ENCODE measurements at places on chromosomes 12 and 14.

- no peak for DNase-seq
Observed at GRCh38 chr12:127191129-127191528, 1075.8 kb upstream of the TMEM132C start.

DNA sequence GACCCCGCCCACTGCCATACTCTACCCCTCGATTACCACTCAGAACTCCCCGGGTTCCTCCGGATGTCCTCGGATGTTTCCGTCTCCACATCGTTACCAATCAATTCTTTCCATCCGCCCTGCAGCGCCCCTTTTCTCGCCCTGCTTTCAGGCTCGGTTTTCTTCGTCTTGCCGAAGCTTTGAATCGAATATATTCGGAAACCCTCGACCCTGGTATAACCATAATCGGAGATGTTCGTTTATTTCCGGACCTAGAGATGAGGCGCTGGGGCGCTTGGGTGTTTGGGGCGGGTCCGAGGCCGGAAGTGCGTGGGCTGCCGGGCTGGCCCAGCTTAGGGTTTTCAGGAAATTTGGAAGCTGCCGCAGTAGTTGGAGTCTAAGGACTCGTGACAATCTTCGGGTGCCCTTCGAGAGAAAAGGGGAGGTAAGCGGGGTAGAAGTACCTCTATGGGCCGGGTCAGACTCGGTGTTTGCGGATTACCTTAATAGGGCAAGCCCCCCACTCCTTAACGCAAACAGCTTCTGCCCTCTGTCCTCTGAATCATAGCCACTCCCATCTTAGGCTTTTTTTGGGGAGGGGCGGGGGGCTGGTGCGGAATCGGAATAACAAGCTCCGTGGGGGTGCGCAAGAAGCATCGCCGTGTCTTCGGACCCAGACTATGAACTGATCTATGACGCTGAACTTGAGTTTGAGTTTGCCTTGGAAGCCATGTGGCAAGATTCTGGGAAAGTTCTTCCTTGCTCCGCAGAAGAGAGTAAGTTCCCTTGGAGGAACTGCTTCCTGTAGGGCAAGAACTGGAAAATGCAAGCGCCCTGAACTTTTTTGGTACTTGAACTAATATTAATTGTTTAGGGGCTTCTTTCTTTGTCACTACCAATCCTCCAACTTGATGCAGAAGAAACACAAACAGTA, at the start of gene C14orf119:
C14orf119 (plus strand) TSS at position 310 of the 913 bp plus-strand sequence. CDS start 2,154 bp downstream, outside the sequence.
- peak; percentile 100 for DNase-seq

DNA sequence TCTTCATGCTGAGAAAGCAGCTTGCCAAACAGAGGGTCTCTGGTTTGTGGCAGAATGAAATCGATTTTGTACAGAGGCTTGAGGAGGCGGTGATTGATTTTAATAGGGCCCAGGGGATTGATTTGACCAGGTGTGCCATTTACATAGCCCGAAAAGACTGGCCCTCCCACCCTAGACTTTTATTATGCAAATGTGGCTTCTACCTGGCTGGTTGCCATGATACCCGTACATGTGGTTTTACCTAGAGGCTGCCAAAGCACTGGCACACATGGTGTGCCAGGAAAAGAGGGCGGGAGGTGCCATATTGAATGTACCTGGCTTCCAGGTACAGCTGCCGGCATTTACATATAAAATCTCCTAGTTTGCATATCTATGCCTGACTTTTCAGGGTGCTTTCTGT, 18.0 kb upstream of the GUCY2C start:
- DNase-seq: no peak

DNA sequence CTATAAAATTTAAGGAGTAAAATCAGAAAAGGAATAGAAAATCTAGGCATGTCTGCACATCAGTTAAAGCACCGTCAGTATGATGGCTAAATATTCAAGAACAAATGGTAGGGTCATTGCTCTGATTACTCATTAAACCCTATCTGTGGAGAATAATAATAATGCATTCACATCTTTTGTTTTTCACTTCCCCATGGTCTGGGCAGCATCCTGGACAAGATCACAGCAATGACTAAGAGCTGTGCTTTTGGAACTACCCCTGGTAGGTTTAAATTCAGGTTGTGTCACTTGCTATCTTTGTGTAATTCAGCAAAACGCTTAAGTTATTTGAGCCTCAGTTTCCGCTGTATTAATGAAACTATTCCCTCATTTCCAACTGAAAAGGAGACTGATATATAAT, 33.1 kb downstream of the C12orf42 start:
- DNase-seq: no peak

DNA sequence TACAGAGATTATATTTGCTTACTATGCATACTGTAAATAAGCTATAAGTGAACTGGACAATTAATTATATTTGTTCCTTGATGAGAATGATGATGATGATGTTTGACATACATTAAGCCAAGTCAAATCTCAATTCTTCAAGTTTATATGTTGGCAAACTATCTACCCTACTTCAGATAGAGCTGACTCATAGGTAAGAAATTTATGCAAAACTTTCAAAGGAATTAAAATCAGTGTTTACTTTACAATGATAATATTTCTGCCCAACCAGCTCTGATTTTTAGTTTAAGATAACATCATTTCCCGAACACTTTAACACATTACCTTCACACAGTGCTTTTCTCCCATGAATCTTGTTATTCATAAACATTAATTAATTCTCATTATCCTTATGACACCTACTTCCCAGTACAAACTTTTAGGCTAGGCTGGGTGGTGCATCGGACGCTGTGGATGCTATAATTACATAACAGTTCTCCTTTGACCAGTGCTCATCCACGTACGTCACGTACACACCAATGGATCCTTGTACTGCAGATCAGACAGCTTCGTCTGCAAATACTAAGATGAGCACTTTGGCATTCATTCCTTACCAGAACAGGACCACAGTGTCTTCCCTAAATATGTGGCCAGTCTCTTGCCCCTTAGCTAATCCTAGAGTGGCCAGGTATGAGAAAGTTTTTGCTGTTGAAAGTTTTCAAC, 18.3 kb downstream of the BMP4 start:
- no peak for DNase-seq

DNA sequence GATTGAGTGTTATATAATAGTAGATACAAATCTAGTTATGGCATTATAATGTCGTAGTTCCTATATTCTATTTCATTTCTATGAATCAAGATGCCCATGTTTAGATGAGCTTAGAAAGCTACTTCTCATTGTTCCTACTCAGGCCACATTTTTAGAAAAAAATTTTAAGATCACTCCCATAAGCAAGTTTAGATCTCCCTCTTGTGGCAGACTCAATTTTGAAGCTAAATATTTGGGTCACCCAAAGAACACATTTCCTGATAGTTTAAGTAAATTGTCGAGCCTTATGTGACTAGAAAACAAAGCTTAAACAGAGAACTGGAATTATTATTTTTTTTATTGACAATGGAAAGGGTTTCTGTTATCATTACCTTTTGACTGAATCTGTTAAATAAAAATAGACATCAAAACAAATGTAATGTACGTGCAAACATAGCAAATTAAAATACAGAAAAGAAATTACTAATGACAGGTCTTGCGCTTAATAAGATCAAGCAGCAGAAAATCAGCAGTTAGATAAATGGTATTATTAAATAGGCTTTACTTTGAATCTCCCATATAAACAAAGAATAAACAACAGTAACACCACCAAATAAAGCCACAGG, 180.2 kb downstream of the ACSS3 start:
- peak; percentile 24 for DNase-seq

- DNase-seq: no peak
Observed at GRCh38 chr12:57868851-57869268, 22.3 kb upstream of the CTDSP2 start.

DNA sequence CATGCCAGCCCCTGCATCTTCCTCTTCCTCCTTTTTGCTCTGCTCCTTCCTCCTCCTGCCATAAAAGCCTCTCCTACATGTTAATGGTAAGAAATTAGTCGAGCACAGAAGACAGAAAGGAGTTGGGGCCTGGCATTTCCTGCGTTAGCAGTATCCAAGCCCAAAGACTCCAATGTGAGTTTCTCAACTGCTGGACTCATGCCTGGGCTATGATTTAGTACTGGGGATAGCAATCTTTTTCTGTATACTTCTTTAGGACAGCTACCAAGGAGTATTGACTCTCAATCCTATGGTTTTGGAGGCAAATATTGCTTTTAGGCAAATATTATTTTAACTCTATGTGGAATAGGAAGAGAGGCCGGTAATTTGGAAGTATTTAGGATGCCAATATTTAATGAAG, 18.0 kb upstream of the SLC38A4 start:
- DNase-seq: no peak

GRCh38 chr12:63889721-63890509, 45.4 kb downstream of the SRGAP1 start:
- DNase-seq: no peak

GRCh38 chr14:61188978-61189808, 91.9 kb downstream of the TMEM30B start:
- peak; percentile 29 for DNase-seq

DNA sequence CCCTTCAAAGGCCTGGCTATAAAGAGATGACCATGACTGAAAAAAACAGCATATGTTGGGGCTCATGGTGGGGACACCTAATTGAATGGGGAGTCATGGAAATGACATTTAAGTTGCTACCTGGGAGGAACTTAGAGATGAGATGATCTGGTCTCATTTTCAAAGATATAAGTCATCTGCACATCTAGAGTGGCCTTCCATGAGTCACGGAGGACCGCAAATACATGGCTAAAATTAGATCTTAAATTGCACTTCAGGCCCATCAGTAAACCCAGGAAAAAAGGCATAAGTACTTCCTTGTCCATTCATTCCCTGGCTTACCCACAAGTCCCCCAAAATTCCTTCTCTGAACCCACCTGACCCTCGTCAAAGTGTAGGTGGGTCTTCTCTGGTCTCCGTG, 53.4 kb downstream of the SPTB start:
- DNase-seq: no peak

DNA sequence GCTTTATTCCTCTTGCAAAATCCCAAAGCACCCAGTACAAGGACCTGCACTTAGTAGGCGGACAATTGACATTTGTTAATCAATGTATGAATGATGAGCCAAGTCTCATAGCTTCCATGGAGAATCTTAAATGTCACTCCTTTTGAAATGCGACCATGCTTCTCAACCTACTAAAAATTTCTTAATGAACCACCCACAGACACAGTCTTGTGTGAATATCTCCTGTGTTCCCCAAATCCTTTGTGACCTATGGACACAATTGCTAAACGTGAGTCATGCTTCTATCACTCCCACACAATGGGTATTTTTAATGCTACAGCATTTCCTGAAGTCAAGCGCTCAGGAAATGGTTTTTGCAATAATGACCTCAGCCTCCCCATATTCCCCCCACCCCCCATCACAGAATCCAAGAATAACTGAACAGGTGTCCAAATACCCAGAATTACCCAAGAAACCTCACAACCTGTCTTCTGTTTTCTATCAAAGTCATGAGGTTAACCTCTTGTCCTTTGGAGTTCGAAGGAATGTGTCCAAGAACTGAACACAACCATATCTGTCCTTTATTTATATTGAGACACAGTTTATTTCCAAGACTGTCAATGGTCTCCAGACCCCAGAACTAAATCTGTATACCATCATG, 163.6 kb upstream of the PLEKHG7 start:
- no peak for DNase-seq

- no peak for DNase-seq
Observed at GRCh38 chr14:54599966-54600716, 33.2 kb downstream of the SAMD4A start.

- DNase-seq: no peak
Observed at GRCh38 chr14:55773984-55774545, 194.1 kb downstream of the KTN1 start.

GRCh38 chr12:989051-989450, 2.0 kb upstream of the ERC1 start:
- no peak for DNase-seq

DNA sequence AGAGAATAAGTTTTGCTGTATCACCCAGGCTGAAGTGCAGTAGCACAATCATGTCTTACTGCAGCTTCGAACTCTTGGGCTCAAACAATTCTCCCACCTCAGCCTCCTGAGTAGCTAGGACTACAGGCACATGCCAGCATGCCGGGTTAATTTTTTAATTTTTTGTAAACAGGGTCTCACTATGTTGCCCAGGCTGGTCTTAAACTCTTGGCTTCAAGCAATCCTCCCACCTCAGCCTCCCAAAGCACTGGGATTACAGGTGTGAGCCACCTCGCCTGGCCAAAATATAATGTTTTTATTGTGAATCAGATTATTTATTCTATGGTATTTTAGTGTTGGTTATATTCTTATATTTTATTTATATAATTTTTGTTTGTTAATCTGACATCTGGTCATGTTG, 3.8 kb upstream of the ZNF740 start:
- DNase-seq: no peak

DNA sequence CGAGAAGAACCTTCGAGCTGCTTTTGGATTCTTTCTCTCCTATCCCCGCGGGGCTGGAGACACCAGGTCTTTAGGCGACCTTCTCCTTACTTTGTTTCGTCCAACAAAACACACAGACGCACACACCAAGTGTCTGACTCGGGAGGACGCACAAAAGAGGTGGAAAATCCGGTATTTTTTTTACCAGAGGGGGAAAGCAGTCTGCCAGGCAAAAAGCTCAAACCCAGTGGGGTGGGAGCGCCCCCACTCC, 2.1 kb downstream of the SIX4 start:
- DNase-seq: no peak

DNA sequence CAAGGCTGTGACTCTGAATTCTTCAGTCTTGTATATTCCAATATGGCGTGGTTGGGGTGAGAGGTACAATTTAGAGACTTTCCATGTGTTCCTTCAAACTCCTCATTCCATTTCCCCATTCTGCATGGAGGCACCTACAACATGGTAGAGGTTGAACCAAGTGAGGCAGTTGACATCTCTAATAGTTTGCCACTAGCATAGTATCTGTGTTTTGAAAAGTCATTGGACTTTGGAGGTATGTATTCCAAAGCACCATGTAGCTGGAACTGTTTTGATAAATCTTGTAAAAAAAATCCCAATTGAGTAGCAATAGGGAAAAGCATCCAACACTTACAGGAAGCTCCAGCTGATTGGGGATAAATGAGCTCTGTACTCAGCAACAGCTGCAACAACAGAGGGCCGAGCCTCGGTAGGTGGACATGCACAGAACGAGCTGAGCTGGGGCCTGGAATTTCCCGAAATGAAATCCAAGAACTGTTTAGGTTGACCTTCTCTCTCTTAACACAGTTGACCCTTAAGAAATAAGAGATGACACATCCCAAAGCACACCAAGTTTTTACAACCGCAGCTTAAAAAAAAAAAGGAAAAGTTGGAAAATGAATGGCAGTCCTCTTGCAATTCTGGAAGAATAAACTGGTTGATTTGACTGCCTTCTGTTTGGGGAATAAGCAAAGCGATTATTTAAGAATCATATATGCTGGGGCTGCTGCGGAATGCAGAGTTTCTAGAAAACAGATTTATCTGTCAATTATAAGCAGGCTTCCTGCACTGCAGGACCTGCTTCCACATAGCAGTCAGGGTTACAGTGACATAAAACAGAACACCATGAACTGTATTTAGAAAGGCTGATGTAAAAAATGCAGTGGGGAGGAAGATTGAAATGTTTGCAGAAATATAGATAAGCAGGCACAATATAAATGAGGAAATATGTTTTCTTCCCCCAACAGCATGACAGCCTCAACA, 194.6 kb upstream of the KRR1 start:
- no peak for DNase-seq

- DNase-seq: no peak
Observed at GRCh38 chr14:95713596-95714371, at the start of gene TCL1A. TSS of gene TCL1A (minus strand) at chr14:95714125. CDS start at chr14:95714066, 59 bp downstream.

GRCh38 chr14:99754141-99755067, 38.8 kb upstream of the EML1 start:
- DNase-seq: no peak

GRCh38 chr12:51406859-51407258, 15.7 kb upstream of the GALNT6 start:
- no peak for DNase-seq

All from neuronal stem cell (in vitro differentiated cells).